CD4-positive, CD25-positive, alpha-beta regulatory T cell (primary cell): ENCODE measurements at places on chromosomes 7 and 10.

- no peaks in the 10 kb centered on the region for H3K4me1 ChIP-seq
- no peaks in the 10 kb centered on the region for H3K27me3 ChIP-seq
- DNase-seq: no peak
- H3K4me3 ChIP-seq: no peak overlapping the region
Measured at GRCh38 chr10:47214520-47214919, 85.5 kb upstream of the GDF10 start.

DNA sequence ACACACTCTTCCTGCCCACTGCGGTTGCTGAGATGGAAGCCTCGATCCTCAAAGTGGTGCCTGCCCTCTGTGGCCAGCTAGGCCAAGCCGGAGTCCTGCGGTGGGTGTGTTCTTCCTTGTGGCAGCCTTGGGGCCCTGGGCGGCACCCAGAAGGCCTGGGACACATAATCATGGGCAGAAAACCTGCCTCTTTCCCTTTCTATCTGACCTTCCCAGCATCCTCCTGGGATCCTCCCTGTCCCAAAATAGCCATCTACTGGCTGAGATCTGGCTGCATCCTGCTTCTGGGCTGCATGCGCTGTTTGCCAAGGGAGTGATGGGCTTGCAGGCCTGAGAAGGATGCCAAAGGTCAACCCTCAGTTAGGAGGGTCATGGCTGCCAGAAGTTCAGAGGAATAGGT is 23.9 kb downstream of the COL13A1 start:
- no peaks in the 10 kb centered on the region for H3K36me3 ChIP-seq
- DNase-seq: no peak
- H3K27ac ChIP-seq: no peak overlapping the region

DNA sequence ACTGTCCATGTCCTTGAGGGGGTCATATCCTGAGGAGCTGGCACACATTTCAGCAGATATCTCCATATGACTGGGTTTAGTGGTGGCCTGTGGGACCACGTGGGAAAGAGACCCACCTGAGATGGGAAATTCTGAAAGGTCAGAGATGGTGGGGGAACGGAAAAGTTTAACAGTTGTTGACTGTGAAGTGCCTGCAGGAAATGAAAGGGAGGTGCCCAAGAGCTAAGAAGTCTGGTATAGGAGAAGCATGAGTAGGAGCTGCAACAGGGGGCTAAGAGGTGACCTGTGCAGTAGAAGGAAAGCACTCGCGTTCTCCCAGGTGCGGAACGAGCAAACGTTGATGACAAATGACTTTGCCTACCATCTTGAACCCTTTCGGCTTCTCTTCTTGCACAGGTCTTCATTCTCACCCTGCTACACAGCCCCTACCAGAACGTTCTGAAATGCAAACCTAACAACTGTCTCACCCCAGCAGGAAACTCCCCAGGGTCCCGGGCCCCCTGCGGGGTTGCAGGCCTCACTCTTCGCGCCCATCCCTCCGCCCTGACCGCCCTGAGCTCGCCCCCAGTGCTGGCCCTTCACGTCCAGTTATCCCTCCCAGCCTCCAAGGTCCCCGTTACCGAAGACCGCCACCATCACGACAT is 9.8 kb upstream of the FXYD4 start:
- H3K27ac ChIP-seq: peak overlapping the region; percentile 89
- H3K36me3 ChIP-seq: no peaks in the 10 kb centered on the region
- H3K4me1 ChIP-seq: peaks cover 18% of the 10 kb centered on the region
- DNase-seq: no peak

- DNase-seq: no peak
- peaks cover 2% of the 10 kb centered on the region for H3K27me3 ChIP-seq
- no peaks in the 10 kb centered on the region for H3K36me3 ChIP-seq
- no peaks in the 10 kb centered on the region for H3K4me1 ChIP-seq
Measured at GRCh38 chr10:91054325-91054724, 133.4 kb upstream of the ANKRD1 start.

DNA sequence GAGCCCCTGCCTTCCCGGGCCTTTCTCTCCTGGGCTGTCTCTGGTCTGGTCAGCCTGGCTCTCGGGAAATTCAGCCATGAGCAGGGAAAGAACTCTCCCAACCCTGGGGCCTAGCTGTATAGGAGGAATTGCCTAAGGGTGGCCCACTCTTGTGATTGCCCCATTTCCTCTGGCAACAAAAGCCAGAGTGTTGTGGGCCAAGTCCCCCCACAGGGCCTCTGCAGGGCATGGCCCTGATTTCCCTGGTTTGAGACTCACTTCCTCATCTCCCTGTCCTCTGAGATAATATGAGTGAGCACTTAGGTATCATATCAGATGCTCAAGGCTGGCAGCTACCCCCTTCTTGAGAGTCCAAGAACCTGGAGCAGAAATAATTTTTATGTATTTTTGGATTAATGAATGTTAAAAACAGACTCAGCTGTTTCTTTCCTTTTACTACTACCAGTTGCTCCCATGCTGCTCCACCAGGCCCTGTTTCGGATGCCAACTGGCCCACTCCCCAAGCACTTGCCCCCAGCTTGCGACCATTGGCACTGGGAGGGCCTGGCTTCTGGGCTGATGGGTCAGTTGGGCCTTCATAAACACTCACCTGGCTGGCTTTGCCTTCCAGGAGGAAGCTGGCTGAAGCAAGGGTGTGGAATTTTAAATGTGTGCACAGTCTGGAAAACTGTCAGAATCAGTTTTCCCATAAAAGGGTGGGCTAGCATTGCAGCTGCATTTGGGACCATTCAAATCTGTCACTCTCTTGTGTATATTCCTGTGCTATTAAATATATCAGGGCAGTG is 11.4 kb downstream of the IRF5 start:
- no peak overlapping the region for H3K4me3 ChIP-seq
- DNase-seq: no peak
- H3K36me3 ChIP-seq: peaks cover 39% of the 10 kb centered on the region
- H3K4me1 ChIP-seq: no peaks in the 10 kb centered on the region

- H3K27ac ChIP-seq: no peak overlapping the region
- no peaks in the 10 kb centered on the region for H3K27me3 ChIP-seq
- no peak overlapping the region for H3K4me3 ChIP-seq
- H3K4me1 ChIP-seq: no peaks in the 10 kb centered on the region
Measured at GRCh38 chr10:85544956-85545355, 821.6 kb downstream of the GRID1 start.

DNA sequence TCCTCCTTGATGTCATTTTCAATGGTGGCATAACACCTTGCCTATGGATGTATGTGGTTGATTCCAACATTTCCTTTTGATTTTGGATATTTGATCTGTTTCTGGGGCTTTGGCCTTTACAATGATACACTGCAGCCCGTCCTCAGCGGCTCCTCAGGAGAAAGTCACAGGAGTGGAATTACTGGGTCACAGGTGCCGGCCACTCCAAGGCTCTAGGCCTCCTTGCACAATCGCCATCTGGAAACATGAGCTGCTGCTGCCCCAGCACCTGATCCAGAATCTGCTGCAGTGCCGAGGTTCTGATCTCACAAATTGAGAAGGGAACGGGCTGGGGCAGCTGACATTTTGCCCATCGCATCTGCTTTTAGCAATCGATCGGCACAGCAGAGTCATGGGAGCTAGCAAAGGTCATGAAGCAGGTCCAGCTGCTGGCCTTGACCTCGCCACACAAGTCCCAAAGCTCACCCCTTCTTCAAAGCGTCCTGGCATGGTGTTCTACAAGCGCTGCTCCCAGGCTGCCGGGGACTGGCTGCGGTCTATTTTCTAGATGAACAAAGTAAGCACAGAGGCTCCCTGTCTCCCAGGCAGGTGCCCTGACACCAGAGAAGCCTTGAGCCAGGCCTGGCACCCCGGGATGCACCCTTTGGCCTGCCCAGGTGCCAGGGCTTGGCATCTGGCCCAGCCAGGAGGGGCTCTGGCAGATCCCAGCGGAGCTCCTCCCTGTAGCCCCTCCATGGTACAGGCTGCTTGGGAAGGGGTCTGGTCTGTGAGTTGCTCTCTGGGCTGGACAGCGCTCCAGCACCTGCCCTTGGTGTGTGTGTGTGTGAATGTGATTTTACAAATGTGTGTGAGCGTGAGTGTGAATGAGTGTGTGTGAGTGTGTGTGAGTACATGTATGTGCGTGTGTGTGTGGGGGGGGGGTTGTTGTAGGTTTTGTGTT is 201.8 kb downstream of the GLRX3 start:
- H3K27me3 ChIP-seq: no peaks in the 10 kb centered on the region
- no peak for DNase-seq
- no peak overlapping the region for H3K27ac ChIP-seq
- no peaks in the 10 kb centered on the region for H3K36me3 ChIP-seq
- H3K4me3 ChIP-seq: no peak overlapping the region

- peaks cover 17% of the 10 kb centered on the region for H3K4me1 ChIP-seq
- H3K27me3 ChIP-seq: peaks cover 16% of the 10 kb centered on the region
- no peaks in the 10 kb centered on the region for H3K36me3 ChIP-seq
- H3K4me3 ChIP-seq: no peak overlapping the region
- H3K27ac ChIP-seq: no peak overlapping the region
Measured at GRCh38 chr7:107999779-108000560, 3.0 kb downstream of the LAMB1 start.

GRCh38 chr7:20188567-20188966 is 28.6 kb downstream of the MACC1 start:
- H3K27ac ChIP-seq: no peak overlapping the region
- no peaks in the 10 kb centered on the region for H3K36me3 ChIP-seq
- no peaks in the 10 kb centered on the region for H3K27me3 ChIP-seq
- no peak overlapping the region for H3K4me3 ChIP-seq
- no peak for DNase-seq

GRCh38 chr7:90836937-90837336 is 240.8 kb downstream of the CDK14 start:
- H3K27ac ChIP-seq: no peak overlapping the region
- no peaks in the 10 kb centered on the region for H3K4me1 ChIP-seq
- no peak for DNase-seq
- H3K27me3 ChIP-seq: no peaks in the 10 kb centered on the region

- H3K4me1 ChIP-seq: no peaks in the 10 kb centered on the region
- H3K27me3 ChIP-seq: no peaks in the 10 kb centered on the region
- H3K36me3 ChIP-seq: no peaks in the 10 kb centered on the region
- H3K27ac ChIP-seq: no peak overlapping the region
- H3K4me3 ChIP-seq: no peak overlapping the region
- no peak for DNase-seq
Measured at GRCh38 chr7:82289152-82289535, 154.4 kb downstream of the CACNA2D1 start.

DNA sequence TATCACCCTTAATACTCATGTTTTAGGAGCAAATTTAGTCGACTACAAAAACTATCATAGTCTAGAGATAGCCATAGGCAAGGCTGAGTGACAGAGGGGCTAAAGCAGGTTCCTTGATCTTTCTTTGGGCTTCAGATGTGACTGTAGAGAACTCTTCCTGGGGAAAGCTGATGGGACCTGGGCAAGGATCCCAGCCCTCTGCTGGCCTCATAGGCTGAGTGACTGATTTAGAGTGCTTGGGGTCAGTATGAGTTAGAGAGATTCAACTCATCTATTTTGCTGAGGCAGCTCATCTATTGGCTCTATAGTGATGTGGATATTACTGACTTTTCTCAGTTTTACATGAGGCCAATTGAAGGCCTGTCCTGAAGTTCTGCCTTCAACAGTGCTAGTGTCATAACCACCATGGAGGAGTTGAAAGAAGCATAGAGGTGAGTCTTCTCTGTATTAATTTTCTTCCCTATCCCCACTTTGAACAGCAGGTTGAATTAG is 81.6 kb downstream of the SAMD9 start:
- no peaks in the 10 kb centered on the region for H3K36me3 ChIP-seq
- no peaks in the 10 kb centered on the region for H3K27me3 ChIP-seq
- DNase-seq: no peak
- H3K4me1 ChIP-seq: peaks cover 5% of the 10 kb centered on the region
- H3K27ac ChIP-seq: no peak overlapping the region

GRCh38 chr10:50398381-50398780 is 147.1 kb upstream of the ASAH2 start:
- no peaks in the 10 kb centered on the region for H3K27me3 ChIP-seq
- peaks cover 78% of the 10 kb centered on the region for H3K4me1 ChIP-seq
- peak overlapping the region; percentile 74 for H3K27ac ChIP-seq

GRCh38 chr7:84924353-84924752 is 262.5 kb downstream of the SEMA3D start:
- no peaks in the 10 kb centered on the region for H3K4me1 ChIP-seq
- H3K27ac ChIP-seq: no peak overlapping the region
- no peaks in the 10 kb centered on the region for H3K36me3 ChIP-seq
- H3K27me3 ChIP-seq: no peaks in the 10 kb centered on the region
- no peak overlapping the region for H3K4me3 ChIP-seq
- no peak for DNase-seq

- DNase-seq: no peak
- H3K4me3 ChIP-seq: no peak overlapping the region
- no peaks in the 10 kb centered on the region for H3K4me1 ChIP-seq
- no peaks in the 10 kb centered on the region for H3K27me3 ChIP-seq
- H3K36me3 ChIP-seq: no peaks in the 10 kb centered on the region
Measured at GRCh38 chr10:35165136-35165535, 38.5 kb downstream of the CREM start.

DNA sequence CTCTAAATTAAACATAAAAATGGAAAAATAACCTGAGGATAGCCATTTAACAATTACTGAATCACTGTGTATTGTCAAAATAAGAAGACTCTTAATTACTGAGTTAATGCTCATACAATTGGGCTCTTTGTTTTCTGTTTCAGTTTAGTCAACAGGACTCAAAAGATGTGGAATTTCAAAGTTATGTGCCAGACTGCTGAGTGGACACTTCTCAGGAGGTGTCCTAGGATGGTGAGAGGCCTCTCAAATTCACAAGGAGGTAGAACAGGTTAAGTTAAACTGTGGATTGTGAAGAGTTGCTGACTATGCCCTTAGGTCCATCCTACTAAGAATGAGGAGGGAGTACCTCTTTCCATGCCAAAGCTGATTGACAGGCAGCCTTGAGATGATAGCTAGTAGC is 157.7 kb upstream of the CHRM2 start:
- no peak for DNase-seq
- H3K4me3 ChIP-seq: no peak overlapping the region
- no peaks in the 10 kb centered on the region for H3K36me3 ChIP-seq
- H3K4me1 ChIP-seq: no peaks in the 10 kb centered on the region
- H3K27ac ChIP-seq: no peak overlapping the region

GRCh38 chr10:86943316-86944030 is 13.9 kb downstream of the MMRN2 start:
- no peak for DNase-seq
- H3K27ac ChIP-seq: no peak overlapping the region
- H3K4me1 ChIP-seq: peaks cover 7% of the 10 kb centered on the region
- no peak overlapping the region for H3K4me3 ChIP-seq
- H3K27me3 ChIP-seq: no peaks in the 10 kb centered on the region
- no peaks in the 10 kb centered on the region for H3K36me3 ChIP-seq

GRCh38 chr10:72041491-72041890 is 46.9 kb downstream of the SPOCK2 start:
- no peaks in the 10 kb centered on the region for H3K36me3 ChIP-seq
- H3K27me3 ChIP-seq: no peaks in the 10 kb centered on the region
- no peak for DNase-seq
- no peak overlapping the region for H3K4me3 ChIP-seq
- H3K27ac ChIP-seq: no peak overlapping the region

DNA sequence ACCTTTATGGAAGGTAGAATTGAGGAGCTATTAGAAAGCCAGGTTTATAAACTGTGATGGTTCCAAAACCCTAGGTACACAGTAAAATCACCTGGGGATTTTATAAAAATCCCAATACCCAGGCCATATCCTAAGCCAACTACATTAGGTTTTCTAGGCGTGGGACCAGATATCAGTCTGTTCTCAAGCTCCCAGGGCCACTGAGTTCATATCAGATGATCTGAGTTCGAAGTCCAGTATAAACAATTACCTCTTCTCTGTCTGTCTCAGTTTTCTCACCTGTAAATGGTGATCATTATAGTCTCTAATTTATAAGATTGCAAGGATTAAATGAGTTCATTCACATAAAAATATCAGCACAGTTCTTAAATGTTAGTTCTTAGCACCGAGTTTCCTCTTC is 60.6 kb downstream of the CAV1 start:
- no peaks in the 10 kb centered on the region for H3K27me3 ChIP-seq
- H3K4me1 ChIP-seq: no peaks in the 10 kb centered on the region
- H3K36me3 ChIP-seq: no peaks in the 10 kb centered on the region
- no peak for DNase-seq
